ENCODE measurements at places on chromosomes 7 and 10. TPM values are rescaled to one million over a fixed set of nuclear protein-coding genes. Genes with fewer than 3 reads are reported as not detected.

The ENKUR gene
- 10.5 TPM for total RNA-seq

The FKBP6 gene
- total RNA-seq: 0.11 TPM

The ADAM22 gene
- total RNA-seq: 27.2 TPM

The CALML3 gene
- total RNA-seq: not detected

The PROSER2 gene
- 5.0 TPM for total RNA-seq

The NEUROD6 gene
- 8.0 TPM for total RNA-seq

The HTR7 gene
- total RNA-seq: 3.0 TPM

The ECHDC3 gene
- 2.4 TPM for total RNA-seq

The ENTPD1 gene
- total RNA-seq: 39.6 TPM

The LBX1 gene
- total RNA-seq: 4.0 TPM

The FAM13C gene
- total RNA-seq: 28.2 TPM

The APBB1IP gene
- total RNA-seq: 10.4 TPM

The ACSL5 gene
- 6.8 TPM for total RNA-seq

The ADCYAP1R1 gene
- 68.2 TPM for total RNA-seq

The ZNF503 gene
- 6.4 TPM for total RNA-seq

The MRLN gene
- total RNA-seq: 1.6 TPM

The WDR86 gene
- total RNA-seq: 34.4 TPM

The TRPV6 gene
- total RNA-seq: 0.66 TPM

The PILRA gene
- 4.3 TPM for total RNA-seq

The NEBL gene
- 103 TPM for total RNA-seq

The TAS2R4 gene
- total RNA-seq: 3.4 TPM

The GTF2I gene
- total RNA-seq: 196 TPM

The GNAI1 gene
- 66.3 TPM for total RNA-seq

The HOXA4 gene
- total RNA-seq: 1.4 TPM

The PDE6C gene
- total RNA-seq: not detected

The CISD1 gene
- 73.4 TPM for total RNA-seq

The CCDC6 gene
- total RNA-seq: 68.9 TPM

The ORAI2 gene
- 33.2 TPM for total RNA-seq

The UPK3B gene
- total RNA-seq: 0.89 TPM

The AZGP1 gene
- 6.3 TPM for total RNA-seq

The OR9A2 gene
- total RNA-seq: 0.50 TPM

The RNF133 gene
- 0.88 TPM for total RNA-seq

The PLEKHS1 gene
- not detected for total RNA-seq

The SOSTDC1 gene
- total RNA-seq: 48.7 TPM

The AP5Z1 gene
- total RNA-seq: 18.3 TPM

The ARHGEF35 gene
- 2.6 TPM for total RNA-seq

The FKBP9 gene
- 118 TPM for total RNA-seq

The FXYD4 gene
- total RNA-seq: not detected

The DLX5 gene
- 0.50 TPM for total RNA-seq

The TMEM196 gene
- 2.4 TPM for total RNA-seq

The CHRM2 gene
- total RNA-seq: 5.3 TPM

The STEAP1 gene
- 1.7 TPM for total RNA-seq

The GIMAP8 gene
- total RNA-seq: 8.8 TPM

The MLXIPL gene
- 0.55 TPM for total RNA-seq

The NUTM2B gene
- total RNA-seq: 0.20 TPM

The PRPS1L1 gene
- not detected for total RNA-seq

The SPDYE2 gene
- total RNA-seq: not detected

The NME8 gene
- total RNA-seq: 0.59 TPM

The MKI67 gene
- 22.4 TPM for total RNA-seq

The VOPP1 gene
- 60.2 TPM for total RNA-seq

All from spinal cord (tissue), 10 donors.